ENCODE measurements at places on chromosomes 1 and 21.

- DNase-seq = no peak
Measured at GRCh38 chr1:151729157-151729965, 8.0 kb downstream of the RIIAD1 start.

- no peak for DNase-seq
Measured at GRCh38 chr1:221164029-221164428, 284.8 kb downstream of the HLX start.

DNA sequence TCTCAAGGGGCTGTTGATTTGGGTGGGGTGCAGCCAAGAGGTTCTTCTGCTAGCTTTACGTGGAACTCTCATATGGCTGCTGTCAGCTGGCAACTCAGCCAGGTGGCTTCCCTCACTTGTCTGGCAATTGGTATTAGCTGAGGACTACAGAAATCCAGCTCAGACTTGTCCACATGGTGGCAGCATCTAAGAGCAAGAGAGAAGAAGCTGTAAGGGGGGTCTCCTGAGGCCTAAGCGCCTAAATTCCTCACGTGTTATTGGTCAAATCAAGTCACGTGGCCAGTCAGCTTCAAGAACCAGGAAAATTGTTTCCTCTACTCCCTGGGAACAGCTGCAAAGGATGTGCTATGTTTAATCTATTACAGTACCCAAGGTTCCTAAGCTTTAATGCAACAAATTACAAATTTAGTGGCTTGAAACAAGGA lies 4.2 kb upstream of the DYRK3 start:
- no peak for DNase-seq

DNA sequence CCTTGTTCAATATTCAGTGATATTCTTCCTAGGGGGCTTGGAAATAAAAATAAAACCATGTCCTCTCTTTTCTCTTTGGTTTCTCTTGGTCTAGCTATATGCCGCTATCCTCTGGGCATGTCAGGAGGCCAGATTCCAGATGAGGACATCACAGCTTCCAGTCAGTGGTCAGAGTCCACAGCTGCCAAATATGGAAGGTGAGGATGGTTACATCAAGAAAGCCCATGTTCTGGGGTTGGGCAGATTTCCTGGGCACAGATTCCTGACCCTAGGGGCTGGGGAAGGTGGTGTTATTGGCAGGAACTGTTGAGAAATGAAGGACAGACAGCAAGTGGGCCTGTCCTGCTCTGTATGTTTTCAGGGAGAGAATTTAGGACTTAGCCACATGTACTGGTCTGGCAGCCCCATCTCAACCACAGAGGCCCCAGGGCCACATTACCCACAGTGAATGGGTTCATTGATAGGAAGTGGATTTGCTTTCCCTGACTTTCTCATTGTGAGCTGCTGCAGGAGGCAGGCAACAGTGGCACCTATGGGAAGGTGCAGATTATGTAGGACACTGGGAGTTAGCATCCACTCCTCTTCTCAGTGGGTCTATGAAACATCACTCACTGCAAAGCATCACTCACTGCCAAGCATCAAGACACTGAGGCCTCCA lies 37.4 kb upstream of the HSD17B7 start:
- DNase-seq = no peak

DNA sequence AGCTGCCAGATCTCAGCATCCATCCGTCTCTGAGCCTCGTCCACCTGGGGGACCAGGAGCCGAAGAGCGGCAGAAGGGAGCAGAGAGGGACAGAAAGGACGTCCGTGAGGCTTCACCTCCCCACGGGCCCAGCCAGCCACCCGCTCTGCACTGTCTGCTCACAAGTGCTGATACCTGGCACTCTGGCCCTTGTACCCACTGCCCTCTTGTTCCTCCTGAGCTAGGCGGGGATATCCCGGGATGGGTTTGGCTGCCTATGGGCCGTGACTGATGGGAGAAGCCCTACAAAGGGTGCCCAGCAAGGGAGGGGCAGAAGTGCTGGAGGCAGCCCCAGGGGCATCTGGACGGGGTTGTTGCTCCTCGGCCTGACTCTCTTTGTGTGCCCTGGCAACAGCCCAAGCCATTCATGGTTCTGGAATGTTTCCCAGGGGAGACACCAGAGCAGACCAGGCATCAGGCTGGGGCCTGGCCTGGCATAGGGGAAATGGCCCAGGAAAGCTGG lies 57.6 kb downstream of the LDLRAD2 start:
- peak; percentile 60 for DNase-seq

- no peak for DNase-seq
Measured at GRCh38 chr1:163472651-163473248, 151.0 kb downstream of the NUF2 start.

- DNase-seq = peak; percentile 48
Measured at GRCh38 chr1:183567584-183567983, 22.7 kb downstream of the NCF2 start.

DNA sequence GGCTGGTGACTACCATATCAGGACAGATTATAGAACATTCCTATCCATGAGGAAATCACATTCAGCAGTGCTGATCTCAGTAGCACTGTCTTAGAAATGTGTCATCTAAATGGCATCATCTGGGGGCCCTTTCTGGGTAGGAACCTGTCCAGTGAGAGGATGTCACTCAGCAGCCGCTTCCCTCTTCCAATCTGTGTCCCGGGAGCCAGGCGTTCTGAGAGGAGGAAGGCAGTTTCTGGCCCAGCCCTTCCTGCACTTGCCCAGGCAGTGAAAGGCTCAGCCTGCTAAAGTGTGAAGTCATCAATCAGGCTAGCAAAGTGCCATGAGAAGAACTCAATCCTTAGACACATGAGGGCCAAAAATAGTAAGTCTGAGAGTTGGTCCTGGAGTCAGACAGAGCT lies 25.6 kb downstream of the RAB4A start:
- peak; percentile 24 for DNase-seq

DNA sequence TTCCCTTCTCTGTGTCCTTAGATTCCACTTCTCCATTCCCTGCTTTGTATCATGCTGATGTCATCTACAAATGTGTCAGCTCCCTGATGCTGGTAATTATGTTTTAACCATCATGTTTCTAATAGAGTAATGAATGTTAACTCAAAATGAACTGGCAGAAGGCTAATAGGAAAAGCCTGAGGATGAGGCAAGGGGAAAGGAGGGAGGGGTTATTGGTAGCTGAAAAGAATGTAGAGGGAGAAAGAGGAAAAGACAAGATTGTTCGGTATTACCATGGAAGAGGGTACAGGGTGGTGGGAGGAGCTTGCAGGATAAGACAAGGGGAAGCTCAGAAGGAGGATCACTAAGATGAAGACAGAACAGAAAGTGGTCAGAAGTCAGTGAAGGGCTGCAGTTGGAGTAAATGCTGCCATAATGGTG lies 150.9 kb downstream of the ZC3H11B start:
- DNase-seq = no peak

GRCh38 chr1:54582566-54583306 lies 34.7 kb downstream of the ACOT11 start:
- DNase-seq = no peak

DNA sequence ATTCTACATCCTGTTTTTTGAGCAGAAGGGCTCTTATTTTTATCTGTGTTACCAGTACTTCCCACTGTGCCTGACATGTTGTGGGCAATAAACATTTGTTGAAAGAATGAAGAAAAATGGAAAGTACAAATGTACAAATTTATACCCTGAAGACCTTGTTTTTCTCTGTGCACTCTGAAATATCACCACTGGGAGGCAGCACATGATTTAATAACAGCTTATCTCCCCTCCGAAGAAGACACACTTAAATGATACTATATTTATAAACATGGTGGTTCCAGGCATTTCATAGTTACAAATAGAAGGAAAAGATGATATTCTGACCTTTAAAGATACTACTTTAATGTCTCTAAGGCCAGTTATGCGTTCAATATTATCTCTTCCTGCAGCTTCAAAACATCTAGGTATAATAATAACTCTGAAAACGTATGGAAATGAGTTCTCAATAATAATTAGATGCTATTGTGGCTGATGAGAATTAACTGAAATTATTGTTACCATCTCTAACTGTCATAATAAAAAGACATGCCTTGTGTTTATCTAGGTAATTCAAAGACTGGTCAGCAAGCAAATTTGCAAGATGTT lies 12.8 kb downstream of the DYNLT5 start:
- peak; percentile 5 for DNase-seq

DNA sequence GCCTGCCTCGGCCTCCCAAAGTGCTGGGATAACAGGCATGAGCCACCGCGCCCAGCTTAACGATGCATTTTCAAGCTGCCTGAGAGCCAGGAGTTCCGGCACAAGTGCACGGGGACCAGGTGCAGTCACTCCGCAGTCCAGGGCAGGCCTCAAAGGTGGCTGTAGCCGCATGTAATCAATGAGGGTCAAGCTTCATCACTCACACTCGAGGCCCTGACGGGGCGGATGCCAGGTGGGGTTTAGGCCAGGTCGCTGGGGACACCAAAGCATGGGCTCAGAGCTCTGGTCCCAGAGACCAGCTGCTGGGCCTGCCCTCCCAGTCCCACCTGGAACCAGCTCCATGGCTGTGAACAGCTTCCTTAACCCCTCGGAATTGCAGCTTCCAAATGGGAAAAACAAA lies 26.1 kb upstream of the GPR153 start:
- DNase-seq = no peak

DNA sequence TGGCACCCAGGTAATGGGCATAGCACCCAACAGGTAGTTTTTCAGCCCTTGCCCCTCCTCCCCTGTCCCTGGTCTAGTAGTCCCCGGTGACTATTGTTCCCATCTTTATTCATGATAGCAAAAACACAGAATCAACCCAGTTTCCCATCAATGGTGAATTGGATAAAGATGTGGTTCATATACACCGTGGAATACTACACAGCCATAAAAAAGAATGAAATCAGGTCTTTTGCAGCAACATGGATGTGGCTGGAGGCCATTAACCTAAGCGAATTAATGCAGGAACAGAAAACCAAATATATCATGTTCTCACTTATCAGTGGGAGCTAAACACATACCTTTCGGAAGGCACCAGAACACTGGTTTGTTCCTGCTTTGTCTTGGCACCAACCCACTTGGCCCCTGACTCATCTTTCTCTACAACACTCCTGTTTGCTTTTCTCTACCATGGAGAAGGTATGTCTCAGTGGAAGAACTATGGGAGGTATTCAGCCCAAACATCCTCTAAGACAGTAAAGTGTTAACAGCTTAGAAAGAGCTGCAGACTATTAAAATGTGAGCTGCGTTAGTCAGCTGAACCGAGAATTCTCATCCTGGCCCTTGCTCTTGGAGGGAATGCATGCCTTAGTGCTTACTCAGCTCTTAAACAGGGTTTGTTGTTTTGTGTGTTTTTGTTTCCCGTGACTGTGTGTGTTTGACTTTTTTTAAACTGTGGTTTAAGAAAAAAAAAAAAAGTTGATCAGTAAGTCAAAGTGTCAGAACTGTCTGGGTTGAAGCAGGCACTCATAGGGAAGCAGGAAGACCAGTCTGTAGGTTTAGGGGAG lies 203.0 kb downstream of the TOMM20 start:
- peak; percentile 99 for DNase-seq

- no peak for DNase-seq
Measured at GRCh38 chr1:21834094-21834493, 22.0 kb downstream of the LDLRAD2 start.

GRCh38 chr1:29312469-29313461 lies 76.4 kb downstream of the PTPRU start:
- no peak for DNase-seq

DNA sequence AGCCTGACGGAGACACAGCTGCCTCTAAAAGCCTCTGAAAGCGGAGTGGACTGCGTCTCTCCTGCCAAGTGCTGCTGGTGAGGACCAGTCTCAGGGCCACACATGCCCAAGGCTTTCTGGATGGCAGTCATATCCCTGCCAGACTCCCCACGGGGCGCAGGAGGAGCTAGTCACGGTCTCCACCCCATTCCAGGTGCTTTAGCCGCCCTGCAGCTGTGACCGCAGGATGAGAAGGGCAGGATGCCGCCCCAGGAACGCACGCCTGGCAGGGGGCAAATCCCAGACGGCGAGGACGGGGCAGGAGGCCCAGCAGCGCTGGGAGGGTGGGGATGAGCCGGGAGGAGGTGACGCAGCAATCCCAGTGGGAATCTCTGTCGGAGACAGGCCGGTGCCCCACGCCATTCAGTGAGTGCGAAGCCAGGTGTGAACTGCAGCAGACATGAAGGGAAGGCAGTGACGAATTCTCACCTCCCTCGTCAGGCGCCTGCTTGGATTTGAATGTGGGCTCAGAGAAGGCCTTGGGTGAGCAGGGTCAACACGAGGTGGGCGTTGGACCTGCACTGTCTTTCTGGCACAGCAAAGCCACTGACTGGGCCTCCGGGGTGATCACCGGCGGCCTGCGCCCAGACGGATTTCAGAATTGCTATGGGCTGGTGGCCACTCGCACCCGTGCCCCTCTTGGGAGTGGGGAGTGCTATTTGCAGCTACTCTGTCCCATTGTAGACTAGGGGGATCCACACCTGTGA lies 38.5 kb upstream of the SLC19A1 start:
- DNase-seq = no peak

DNA sequence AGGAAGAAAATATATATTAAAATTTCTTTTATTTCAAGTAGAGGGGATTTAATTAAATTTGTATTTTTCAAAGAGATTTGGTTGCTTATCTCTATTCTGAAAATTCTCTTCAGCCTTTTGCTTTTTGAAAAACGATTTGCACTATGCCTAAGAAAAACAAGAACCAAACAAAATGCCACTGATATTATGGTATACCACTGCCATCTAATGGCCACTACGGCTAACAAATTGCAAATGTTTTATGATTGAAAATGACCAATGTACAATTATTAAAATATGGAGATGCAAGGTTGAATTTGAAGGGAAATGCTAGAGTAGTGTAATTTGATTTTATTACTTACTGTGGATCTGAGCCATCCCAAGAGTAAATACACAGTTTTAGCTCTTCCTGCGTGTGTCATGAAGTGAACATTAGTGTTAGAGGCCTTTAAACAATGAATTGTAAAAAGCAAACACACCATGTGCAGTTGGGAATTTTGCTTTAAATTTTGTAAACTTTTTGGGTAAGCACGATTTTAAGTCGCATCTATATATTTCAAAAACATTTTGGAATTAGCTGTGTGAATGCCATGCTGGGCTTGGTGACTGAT lies 137.4 kb upstream of the USP25 start:
- no peak for DNase-seq

DNA sequence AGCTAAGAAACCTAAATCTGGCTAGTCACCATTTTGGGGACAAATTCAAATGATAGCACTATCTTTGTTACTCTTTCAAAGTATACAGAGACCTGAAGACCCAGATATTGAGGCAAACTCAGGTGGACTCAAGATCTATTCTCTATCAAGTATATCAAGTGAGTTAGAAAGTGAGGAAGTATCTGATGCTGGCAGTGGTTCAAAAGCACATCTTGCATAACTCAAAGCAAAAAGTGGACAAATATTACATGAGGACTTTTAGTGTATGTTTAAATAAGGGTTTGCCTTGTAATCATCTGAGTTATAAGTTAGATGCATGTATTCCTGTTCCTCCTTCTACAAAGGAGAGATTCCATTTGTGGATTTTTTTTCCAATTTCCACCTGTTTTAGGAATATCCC lies 338.4 kb downstream of the DISC1 start:
- DNase-seq = no peak

DNA sequence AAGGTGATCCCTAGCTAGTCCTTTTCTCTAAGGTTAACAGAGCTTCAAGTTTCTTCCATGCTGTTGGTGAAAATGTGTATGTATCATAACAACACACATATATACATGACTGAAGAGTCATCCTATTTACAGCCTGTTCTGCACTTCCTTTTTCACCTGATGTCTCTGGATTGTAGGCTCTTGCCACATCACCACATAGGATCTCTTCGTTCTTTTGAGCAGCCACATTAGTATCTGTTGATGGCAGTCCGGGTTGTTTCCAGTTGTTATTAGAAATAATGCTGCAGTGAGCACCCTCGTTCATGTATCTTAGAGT lies 19.7 kb downstream of the MRPL37 start:
- DNase-seq = no peak

Data from epithelial cell of prostate (primary cell).